ENCODE measurements at places on chromosomes 16 and 17. TPM values are rescaled to one million over a fixed set of nuclear protein-coding genes. Genes with fewer than 3 reads are reported as not detected.
A peak's percentile ranks its signal among the peaks of the same experiment; 100 is the strongest.

Gene ZDHHC1
- total RNA-seq: 2.0 TPM

GRCh38 chr16:73794994-73795393, 501.6 kb upstream of the PSMD7 start:
- no peak for DNase-seq

Gene ZNF200
- 7.5 TPM for total RNA-seq

GRCh38 chr16:69477546-69477945, 53.1 kb downstream of the CYB5B start:
- peak; percentile 39 for DNase-seq
